Tibial nerve (tissue), 4 donors: ENCODE measurements at places on chromosomes 1 and 21. TPM values are rescaled to one million over a fixed set of nuclear protein-coding genes. Genes with fewer than 3 reads are reported as not detected.

DNA sequence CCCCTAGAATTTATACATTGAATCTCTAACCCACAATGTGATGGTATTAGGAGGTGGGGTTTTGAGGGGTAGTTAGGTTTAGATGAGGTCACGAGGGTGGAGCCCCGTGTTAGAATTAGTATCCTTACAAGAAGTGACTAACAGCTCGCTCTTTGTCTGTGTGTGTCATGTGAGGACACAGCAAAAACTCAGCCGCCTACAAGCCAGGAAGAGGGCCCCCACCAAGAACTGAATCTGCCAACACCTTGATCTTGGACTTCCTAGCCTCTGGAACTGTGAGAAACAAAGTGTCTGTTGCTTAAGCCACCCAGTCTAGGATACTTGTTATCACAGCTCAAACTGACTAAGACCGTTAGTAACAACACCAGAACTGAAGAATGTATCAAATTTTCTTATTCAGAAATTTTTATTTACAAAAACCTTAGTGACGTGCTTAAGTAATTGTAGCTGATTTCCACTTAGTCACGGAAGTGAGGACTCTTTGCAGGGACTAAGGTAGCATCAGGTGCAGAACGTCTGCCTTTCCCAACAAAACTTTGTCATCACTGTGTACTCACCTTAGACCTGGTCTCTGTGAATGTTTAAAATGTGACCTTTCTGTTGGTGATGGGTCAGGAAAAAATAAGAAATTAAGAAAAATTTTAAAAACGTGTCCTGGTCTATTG lies 24.5 kb upstream of the LRRC8C start:
- no peak for DNase-seq

- DNase-seq, result no peak
These were observed 16.8 kb downstream of the GALNT2 start for GRCh38 chr1:230083746-230084407.

GRCh38 chr1:76989976-76990375 lies 122.7 kb downstream of the ST6GALNAC5 start:
- no peak for DNase-seq

- DNase-seq, result no peak
These were observed 124.1 kb downstream of the DISP1 start for GRCh38 chr1:222938986-222939385.

Gene DMRTA2
- total RNA-seq, result not detected
